ENCODE measurements at places on chromosomes 16 and 17. TPM values are rescaled to one million over a fixed set of nuclear protein-coding genes. Genes with fewer than 3 reads are reported as not detected.

DNA sequence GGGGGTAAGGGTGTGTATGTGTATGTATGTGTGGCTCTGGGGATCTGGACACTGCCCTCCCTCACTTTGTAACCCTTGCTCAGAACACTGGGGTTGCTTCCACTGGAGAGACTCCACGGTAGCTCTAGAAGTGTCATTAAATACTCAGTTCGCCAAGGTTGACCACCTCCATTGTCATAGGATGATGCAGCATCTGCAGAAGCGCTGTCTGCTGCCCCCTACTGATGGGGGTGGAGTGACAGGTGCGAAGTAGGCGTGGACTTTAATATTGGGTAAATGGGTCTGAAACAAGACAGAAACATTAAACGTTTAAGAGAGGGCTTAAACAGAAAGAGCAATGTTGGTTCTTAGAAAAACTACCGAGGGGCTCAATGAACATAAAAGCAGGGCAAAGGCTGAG, 35.5 kb upstream of the STAC2 start:
- no peak for DNase-seq

GRCh38 chr16:48535369-48535787, 74.6 kb downstream of the N4BP1 start:
- DNase-seq = no peak

DNA sequence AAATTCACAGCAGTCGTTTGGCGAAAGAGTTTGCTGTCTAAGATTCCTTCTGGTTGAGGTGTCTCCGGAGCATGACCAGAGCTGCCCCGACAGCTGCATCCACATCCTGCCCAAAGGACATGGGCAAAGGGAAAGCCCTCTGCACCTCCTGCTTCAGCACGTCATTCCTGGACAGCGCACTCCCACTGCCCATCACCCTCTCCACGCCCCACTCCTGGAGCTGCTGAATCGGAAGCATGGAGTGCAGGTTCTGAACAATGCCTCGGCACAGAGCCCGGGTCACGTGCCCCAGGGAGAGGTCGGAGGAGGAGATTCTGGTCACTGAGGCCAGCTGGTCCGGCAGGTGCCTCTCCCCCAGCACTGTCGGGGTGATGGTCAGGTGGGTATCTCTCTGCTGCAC, 1.3 kb upstream of the TRPV1 start:
- no peak for DNase-seq

- DNase-seq = no peak
These were observed at the start of gene C1QTNF1 for GRCh38 chr17:79023886-79024771. C1QTNF1 (plus strand) TSS chr17:79024169; CDS start chr17:79043969, 19,800 bp downstream.

GRCh38 chr16:23058576-23058975, 90.7 kb downstream of the USP31 start:
- DNase-seq = no peak

DNA sequence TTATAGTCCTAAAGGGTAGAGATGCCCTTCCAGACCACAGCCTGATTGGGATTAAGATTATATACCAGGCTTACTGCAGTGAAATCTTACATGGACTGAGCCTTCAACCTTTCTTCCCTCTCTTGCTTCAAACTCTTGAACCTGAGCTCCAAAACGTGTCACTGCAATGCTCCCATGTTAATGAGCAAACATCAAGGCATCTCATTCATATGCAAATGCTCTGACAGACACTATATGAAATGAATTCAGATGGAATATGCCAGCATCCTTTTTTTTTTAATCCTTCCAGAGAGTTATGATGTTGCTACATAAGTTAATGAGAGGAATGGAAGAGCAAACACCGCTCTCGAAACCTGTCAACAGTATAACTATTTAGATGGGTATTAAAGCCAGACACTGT, 611.9 kb upstream of the CDH11 start:
- no peak for DNase-seq

GRCh38 chr16:67471758-67472384, 9.1 kb downstream of the ATP6V0D1 start:
- no peak for DNase-seq

DNA sequence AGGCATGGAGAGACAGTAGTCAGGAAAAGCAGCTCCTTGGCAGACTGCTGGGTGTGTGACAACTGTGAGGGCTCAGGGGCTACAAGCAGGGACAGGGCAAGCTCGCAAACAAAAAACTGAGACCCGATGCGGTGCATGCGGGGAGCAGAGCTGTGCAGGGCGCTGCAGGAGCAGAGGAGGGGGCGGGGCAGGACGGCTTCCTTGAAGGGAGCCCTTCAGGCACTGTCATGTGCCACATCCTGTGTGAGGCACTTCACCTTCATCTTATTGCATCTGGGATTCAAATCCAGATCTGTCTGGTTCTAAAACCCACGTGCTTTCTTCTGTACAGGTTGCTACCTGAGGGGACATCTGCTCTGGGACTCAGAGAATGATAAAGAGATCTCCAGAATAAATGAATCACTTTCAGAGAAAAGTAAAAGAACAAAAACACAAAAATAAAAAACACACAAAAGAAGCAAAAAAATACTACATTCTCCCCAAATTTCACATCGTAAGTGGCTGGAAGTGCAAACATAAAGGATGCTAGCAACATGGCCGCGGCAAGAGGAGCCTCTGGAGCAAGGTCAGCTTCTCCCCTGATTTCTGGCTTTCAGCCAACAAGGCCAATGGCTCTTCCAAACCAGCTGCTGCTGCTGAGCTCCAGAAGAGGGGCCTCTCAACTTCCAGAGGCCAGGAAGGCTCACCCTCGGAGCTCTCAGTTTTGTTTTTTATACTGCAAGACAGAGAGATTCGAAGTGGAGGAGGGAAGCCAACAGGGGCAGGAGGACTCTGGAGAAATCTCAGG, 14.2 kb downstream of the LYRM9 start:
- DNase-seq = no peak

DNA sequence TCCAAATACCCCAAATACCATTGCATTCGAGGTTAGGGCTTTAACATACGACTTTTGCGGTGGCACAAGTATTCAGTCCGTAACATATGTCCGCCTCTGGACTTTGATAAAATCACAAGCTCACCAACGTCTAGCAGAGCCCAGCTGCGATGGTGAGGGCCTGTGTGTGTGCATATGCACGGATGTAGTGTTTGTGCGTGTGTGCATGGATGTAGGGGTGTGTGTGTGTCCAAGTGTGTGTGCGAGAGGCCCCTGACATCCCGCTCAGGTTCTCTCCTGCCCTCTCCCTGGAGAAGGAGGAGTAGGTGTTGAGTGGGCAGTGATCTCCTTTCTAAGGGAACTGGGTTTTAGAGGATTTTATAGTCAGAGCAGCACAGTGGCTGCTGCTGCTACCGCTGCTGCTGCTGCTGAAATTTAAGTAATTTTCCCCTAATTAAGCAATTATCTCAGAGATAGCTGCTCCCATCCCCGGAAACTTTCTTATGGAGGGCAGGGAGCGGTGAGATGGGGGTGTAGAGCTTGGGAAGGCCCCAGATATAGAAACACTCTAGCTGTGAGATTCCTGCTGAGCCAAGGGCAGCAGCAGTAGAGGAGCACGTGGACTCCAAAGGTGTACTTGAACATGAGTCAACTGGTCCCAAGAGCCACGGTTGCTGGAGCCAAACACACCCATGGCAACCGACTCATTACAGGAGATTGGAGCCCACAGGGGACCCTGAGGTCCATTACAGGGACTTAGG, 121.7 kb upstream of the SDK2 start:
- no peak for DNase-seq

DNA sequence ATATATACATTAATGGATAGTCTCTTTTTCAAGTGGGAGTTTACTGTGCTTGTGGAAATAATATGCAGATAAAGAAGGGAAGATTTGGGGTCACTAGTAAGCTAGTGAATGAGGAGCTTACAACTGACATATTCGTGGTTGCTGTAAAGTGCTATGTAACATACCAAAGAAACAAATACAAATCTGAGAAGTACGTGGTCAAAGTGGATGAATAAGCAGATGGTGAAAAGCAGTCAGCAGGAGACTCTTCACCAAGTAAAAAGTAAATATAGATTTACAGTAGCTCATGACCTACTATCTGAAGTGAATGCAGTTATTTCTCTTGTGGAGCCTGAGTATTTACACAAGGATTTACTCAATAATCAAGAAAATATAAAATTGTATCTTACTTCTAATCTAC, 136.6 kb upstream of the ELAC2 start:
- no peak for DNase-seq

DNA sequence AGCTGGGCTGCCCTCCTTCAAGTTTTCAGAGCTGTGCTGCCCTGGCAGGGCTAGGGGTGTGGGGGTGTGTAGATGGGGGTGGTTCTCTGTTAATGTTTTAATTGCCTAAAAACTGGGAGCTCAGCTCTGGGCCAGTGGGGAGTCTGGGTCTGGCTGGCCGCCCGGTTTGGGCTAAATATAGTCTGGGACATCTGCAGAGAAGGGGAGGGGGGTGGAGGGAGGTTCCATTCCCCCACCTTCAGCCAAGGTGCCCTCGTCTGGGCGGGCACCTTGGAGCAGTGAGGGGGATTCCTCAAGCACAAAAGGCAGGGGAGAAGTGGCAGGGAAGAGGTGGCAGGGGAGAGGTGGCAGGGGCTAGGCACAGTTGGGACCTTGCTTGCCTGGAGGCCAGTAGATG, 13.0 kb downstream of the RARA start:
- no peak for DNase-seq

DNA sequence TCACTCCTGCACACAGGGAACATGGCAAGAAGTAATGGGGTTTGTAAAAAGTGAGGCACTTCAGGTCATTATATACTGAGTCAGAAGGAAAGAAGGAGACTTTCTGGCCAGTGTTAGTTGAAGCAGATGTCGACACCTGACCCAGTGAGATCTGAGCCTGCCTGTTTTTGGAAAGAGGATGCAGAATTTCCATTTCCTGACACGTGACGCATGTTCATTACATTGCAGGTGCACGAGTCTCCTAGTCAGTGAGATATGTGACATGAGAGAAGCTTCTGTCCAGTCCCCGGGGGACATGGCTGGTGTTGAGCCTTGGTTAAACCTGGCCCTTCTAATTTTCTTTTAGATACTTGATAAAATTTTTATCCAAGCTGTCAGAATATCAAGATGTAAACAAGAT, 62.3 kb downstream of the ELAC2 start:
- no peak for DNase-seq

DNA sequence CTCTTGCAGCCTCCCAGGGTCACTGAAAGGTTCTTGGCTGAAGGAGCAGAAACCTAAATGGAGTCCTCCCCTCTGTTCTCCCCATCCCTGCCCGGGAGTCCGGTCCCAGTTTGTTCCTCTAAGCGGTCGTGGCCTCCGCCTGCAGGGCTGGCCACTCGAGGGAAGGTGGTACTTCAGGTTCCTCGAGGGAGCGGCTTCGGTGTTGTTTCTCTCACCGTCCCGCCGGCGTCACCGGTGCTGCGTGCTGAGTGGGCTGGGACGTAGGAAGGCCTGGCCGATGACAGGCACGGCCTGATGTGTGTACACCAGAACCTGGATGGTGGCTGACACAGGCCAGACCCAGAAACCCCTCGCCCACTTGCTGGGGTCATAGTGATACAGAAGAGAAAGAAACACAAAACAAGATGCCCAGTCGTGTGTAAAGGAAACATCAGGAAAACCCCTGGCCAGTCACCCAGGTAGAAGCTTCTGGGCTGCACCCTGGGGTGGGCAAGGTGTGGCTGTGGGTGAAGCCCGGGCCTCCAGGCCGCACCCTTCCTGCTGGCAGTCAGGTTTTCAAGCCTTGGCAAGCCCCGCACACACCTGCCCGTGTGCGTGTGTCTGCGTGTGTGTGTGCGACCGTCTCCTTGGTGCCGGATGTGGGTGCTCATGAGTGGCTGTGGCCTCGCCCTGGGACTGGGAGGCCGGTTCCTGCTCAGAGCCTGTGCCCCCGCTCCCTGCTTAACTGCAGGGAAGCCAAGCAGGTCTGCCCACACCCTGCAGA, 52.0 kb downstream of the BAIAP2 start:
- no peak for DNase-seq

Gene MPP2
- 4.8 TPM for total RNA-seq

Gene TM4SF5
- not detected for total RNA-seq

Gene ADGRG1
- total RNA-seq = 32.6 TPM

Gene CES1
- total RNA-seq = not detected

Gene TNFRSF12A
- total RNA-seq = 510 TPM

Gene SRCIN1
- 0.19 TPM for total RNA-seq

Gene KRTAP17-1
- total RNA-seq = not detected

Gene ZNF688
- 11.9 TPM for total RNA-seq

Gene HID1
- 0.65 TPM for total RNA-seq

Gene CDC6
- 85.1 TPM for total RNA-seq

Data from A172 (cell line).